ENCODE measurements at places on chromosomes 16 and 17.

DNA sequence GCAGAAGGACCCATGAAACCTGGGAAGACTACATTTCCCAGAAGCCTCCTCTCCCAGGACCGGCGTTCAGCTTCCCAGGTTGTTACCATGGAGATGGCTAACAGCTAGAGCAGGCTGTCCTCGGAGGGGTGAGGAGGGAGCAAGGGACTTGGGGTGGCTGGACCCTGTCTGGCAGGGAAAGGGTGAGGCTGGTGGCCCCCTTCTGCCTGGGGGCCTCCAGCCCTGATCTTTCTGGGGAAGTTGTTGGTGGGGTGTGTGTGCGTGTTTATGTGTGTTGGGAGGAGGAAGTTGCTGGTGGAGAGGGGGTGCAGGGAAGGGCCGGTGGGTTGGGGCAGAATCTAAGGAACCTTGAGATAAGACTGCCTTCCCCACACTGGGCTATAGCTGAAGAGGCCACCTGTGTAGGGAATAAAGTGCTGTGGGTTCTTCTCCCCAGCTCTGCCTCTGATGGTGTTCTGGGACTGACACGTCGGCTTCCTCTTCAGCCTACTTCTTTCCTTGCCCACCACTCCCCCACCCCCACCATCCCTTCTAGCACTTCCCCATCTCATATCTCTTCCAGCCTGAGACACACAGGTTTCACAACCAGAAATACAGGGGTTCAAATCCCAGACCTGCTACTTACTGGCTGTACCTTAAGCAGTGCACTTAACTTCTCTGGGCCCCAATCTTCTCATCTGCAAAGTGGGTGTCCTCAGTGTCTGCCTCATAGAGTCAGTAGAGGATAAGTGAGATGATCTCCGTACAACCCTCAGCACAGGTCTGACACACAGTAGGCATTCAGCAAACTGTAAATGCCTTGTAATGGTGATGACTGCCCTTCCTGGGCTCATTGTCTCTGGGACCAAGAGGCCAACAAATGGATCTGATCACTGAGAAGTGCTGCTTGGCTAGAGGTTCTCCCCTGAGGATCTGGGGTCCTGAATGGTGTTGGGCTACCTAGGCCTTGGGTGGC lies at the start of gene DRC7:
TSS of gene DRC7 (plus strand) at position 82 of the 955 bp plus-strand sequence. CDS start 3,144 bp downstream, outside the sequence.
- DNase-seq = peak; percentile 60

- no peak for DNase-seq
Measured at GRCh38 chr17:57559634-57560318, 185.3 kb downstream of the CCDC182 start.

GRCh38 chr16:15477802-15478201 lies 43.4 kb downstream of the BMERB1 start:
- no peak for DNase-seq

- no peak for DNase-seq
Measured at GRCh38 chr16:7324321-7324720, 8.3 kb upstream of the RBFOX1 start.

DNA sequence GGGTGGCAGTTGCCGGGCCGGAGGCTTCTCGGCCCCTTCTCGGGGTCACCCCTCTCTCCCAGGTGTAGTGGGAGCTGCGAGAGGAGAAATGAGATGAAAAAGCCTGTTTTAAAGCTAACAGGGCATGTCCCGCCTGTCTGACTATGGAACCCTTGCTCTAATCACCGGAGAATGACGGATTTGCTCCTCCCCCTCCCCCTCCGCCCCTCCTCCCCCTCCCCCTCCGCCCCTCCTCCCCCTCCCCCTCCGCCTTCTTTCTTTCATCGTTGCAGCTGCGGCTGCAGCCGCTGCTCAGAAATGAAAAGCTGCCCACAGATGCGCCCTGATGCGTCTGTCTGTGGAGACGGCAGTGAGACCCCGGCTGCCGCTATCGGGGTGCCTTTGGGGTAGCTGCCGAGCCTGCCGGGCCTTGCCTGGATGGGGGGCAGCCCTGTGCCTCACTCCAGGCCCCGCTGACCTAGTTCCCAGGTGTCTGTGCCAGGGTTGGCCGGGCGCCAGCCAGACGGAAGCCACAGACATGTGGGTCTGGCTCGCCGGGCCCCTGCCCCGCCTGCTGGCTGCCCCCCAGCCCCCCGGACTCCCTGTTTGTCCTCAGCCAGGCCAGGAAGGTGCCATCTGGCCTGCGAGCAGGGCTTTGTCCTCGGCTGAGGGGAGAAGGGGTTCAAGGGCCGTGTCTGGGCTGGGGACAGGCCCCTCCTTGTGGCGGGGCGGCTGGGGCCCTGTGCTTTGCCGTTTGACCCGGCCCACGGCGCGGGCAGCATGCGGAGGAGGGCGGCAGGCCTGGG lies 37.7 kb downstream of the GINS2 start:
- peak; percentile 66 for DNase-seq

DNA sequence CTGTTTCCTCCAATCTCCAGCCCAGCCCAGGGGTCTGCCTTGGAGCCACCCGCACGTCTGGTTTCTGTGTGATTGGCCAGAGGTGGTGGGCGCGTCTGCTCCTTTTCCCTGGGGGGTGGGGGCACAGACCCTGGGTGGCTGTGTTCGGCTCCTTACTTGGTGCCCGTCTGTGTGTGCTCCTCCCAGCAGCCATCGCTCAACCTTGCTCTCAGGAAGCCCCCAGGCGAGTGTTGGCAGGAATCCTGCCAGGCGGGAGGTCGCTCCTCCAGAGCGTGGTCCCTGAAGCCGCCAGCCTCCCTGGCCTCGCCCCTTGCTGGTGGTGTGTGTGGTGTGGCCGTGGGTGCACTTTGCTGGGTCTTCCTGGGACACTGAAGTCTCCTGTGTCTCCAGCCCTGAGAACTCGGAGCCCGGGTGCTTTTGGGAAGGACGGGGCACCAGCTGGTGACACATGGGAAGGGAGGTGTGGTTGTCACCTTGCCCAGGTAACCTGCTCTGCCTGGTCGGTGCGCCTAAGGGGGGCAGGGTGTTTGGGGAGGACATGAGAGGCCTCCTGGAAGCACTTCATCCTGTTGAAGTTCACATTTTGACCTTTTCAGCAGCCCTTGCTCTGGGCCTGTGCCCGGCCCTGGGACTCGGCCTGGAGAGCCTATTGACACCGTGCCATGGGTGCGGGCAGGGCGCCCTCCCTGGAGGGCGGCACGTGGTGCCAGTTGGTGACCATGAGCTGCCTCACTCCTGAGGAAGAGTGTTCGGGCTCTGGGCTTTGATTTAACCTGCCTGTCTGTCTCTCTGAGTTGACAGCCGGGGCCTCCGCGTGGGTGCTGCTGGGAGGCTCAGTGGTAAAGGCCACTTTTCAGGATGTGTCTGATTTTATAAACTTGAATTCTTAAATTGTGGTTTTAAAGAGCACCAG lies 49.0 kb upstream of the ZNF750 start:
- DNase-seq = no peak

- no peak for DNase-seq
Measured at GRCh38 chr17:57517632-57518456, 227.3 kb downstream of the CCDC182 start.

GRCh38 chr17:27338536-27338985 lies 44.6 kb downstream of the WSB1 start:
- DNase-seq = no peak

GRCh38 chr17:68461122-68461539 lies 3.8 kb upstream of the WIPI1 start:
- no peak for DNase-seq

- DNase-seq = no peak
Measured at GRCh38 chr17:81976332-81977210, 858 bp upstream of the ASPSCR1 start.

DNA sequence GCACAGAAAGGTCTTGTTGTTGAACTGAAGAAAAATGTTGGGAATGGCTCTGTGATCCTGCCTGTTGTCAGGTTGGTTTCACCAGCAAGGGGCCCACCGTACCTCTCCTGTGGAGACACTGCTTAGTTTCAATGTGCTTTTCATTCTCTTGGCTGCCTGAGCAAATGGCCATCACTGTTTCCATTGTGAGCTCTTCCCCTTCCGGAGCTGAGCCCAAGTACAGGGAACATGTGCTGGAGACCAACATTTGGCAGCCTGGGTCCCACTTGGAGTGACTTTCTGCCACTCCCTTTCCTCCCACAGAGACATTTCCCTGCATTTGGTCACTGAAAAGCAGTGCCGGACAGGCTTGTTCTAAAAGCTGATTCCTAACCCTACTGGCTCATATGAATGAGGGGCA lies 23.1 kb downstream of the GABARAPL2 start:
- no peak for DNase-seq

DNA sequence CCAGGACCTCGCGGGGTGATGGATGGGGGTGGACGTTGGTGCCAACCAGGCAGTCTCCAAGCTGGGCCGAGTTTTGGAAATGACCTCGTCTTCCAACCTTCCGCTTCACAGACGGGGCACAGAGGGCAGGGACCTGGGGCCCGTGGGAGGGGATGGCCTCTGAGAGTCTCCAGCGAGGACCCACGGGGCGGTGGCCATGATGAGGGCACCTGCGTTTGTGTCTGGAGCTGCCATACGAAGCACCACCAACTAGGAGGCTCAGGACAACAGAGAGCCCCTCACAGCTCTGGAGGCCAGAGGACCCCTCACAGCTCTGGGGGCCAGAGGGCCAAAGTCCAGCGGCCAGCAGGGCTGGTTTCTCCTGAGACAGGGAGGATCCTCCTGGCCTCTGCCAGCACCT lies 26.5 kb downstream of the SOX8 start:
- no peak for DNase-seq

GRCh38 chr17:74220946-74221818 lies 7.8 kb downstream of the TTYH2 start:
- DNase-seq = no peak

GRCh38 chr16:51685498-51685897 lies 534.4 kb upstream of the SALL1 start:
- DNase-seq = no peak

DNA sequence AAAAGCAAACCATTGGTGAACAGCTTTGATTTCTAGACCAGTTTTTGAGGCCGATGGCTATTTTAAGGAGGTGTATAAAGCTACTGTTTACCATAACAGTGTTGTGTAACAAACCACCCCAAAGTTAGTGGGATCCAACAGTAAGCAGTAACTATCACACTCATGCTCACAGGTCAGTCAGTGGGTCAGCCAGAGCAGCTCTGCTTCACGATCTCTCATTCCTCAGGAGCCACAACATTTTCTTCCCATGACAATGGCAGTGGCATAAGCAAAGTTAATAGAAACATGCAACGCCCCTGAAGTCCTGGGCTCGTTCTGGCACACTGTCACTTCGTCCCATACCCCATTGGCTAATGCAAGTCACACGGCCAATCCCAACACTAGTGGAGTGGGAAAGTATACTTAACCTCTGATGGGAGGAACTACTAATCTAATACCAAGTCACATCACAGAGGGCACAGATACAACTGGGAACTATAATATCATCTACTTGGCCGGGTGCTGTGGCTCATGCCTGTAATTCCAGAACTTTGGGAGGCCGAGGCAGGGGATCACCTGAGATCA lies 28.0 kb upstream of the B4GALNT2 start:
- no peak for DNase-seq

- DNase-seq = no peak
Measured at GRCh38 chr17:30361766-30362279, 16.9 kb upstream of the CPD start.

DNA sequence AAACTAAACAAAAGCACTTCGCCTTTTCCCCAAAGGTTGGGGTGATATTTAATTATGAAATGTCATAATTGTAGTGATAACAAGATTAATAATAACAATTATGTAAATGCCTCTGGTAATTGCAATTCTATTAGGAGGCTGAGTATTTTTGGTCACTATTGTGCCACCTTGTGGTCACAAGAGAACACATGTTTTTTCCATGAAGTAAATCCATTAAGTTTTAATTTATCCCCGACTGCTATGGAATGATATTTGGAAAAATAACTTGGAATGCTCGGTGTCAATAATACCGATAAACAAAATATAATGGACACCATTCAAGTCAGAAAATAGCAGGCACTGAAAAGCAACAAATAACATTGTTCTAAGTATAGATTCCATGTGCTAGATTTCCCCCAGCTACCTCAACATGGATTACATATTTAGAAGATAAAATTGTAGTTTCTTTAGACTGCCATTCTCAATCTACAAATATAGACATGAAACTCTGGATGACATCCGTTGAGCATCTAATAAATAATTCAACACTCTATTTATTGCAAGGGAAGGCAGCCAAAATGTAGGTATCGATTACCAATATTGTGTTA lies 25.0 kb upstream of the KCNJ2 start:
- peak; percentile 46 for DNase-seq

- peak; percentile 63 for DNase-seq
Measured at GRCh38 chr17:72556944-72557826, 436.4 kb downstream of the SOX9 start.

DNA sequence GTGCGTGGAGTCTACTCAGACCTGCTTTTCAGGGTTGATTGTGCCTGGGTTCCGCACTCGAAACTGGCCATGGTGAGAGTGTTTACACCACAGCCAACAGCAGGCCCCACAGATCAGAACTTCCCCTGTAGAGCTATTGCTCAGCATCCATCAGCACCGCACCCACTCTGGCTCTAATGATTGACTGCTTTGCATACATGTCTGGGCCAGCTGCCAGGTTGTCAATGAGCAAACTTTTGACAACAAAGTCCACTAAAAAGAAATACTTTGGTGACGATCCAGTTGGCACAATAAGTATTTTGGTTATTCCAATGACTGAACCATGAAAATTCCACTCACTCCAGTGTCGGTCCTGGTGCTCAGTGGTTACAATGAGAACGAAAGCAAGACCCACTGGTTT lies 190.7 kb downstream of the FOXL1 start:
- no peak for DNase-seq

DNA sequence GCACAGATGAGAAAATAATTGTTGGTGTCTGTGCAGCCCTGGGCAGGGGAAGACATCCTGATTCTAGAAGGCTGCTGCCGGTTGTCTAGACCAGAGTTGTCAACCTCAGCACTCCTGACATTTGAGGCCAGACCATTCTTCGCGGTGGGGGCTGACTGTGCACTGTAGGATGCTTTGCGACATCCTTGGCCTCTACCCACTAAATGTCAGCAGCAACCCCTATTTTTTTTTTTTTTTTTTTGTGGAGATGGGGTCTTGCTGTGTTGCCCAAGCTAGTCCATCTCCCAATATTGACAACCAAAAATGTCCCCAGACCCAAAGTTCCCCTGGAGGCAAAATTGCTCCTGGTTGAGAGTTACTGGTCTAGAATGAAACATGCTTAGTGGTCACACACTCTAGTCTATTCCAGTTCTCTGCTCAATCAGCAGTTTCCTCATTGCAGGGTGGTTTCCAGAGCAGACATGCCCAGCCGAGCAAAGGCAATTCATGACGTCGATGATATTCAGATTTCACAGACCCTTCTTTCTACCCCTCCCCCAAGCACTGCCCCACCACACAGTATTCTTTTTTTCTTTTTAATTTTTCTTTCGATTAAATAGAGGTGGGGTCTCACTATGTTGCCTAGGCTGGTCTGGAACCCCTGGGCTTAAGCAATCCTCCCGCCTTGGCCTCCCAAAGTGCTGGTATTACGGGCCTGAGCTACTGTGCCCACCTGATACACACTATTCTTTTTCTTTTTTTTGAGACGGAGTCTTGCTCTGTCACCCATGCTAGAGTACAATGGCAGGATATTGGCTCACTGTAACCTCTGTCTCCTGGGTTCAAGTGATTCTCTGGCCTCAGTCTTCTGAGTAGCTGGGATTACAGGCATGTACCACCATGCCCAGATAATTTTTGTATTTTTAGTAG lies 9.0 kb downstream of the C17orf99 start:
- no peak for DNase-seq
